ENCODE measurements at places on chromosomes 5 and 9.

DNA sequence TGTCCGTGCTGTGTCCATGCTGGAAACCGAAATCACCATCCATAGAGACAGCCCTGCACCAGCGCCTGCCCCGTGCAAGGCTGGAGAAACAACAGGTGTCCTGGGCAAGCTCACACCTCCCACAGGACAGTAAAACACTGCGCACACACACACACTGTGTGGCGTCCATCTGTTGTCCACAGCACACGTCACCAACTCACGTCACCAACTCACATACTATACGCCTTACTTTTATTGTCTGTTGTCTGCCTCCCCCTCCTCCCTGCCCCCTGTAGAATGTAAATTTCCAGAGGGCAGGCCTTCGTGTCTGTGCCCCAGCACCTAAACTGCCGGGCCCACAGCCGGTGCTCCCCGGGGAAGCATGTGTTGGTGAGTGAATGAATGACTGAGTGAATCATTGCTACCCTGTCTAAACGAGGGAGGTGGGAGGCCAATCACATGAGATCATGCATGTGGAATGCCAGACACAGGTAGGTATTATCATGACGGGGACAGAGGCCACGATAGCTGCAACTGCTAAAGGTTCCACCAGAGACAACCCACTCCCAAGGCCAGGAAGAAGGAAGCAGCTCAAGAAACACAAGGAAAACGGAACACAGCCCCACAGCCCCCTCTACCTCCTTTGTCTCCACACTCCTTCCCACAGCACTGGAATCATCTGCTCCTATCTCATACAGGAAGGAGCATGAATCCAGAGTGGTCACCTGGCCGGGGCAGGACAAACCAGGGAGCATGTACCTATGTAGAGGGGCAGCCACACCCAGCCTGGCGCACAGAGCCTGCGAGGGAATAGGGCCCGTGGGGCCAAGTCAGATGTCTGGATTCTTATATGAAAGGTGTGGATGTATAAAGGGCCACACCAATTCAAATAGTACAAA is 41.9 kb downstream of the STK10 start:
- peak; percentile 19 for DNase-seq

GRCh38 chr5:80288177-80288576 is 31.6 kb upstream of the SPZ1 start:
- DNase-seq = no peak

- no peak for DNase-seq
These were observed 113.2 kb downstream of the GCNT1 start for GRCh38 chr9:76572151-76572550.

DNA sequence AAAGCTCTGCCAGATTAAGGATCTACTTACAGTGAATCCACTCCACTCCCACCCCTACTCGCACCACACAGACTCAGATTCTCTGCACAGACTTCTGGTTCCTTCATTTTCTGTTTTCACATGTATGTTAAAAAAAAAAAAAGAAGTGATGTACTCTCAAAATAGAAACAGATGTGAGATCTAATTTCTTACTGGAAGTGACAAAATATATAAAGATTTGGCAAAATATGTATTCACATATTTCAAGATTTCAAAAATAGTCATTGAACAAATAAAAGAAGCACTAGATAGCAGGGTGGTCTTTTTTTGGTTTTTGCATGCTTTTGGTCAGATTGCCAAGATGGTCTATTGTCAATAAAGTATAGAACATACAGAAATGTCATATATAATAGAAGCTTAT is 379.2 kb downstream of the TMEM167A start:
- no peak for DNase-seq

- DNase-seq = peak; percentile 15
These were observed 31.5 kb downstream of the MLANA start for GRCh38 chr9:5922192-5922591.

- no peak for DNase-seq
These were observed 18.5 kb upstream of the TCERG1 start for GRCh38 chr5:146428658-146429057.

- no peak for DNase-seq
These were observed 1.2 kb upstream of the TAL2 start for GRCh38 chr9:105661011-105661410.

DNA sequence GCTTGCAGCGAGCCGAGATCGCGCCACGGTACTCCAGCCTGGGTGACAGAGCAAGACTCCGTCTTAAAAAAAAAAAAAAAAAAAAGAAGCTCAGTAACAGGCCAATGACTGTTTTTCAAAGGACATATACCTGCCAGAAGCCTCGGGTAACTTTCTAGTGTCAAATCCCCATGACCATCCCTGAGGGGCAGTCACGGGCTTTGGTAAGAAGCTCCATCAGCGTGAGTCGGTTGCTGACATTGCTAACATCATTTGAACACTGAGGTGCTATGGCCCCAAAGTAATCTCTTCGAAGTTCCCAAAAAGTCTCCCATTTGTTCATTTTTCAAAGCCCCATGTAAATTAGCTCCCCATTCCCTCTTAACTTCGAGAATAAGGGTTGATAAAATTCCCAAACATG is 11.6 kb downstream of the NAIP start:
- no peak for DNase-seq

- DNase-seq = no peak
These were observed 32.4 kb downstream of the ANKRD33B start for GRCh38 chr5:10596310-10596703.

GRCh38 chr5:31663519-31663918 is 24.6 kb downstream of the PDZD2 start:
- no peak for DNase-seq

- peak; percentile 87 for DNase-seq
These were observed 12.2 kb downstream of the CXXC5 start for GRCh38 chr5:139660105-139660922.

GRCh38 chr5:75331-76320 is 16.3 kb upstream of the PLEKHG4B start:
- no peak for DNase-seq

GRCh38 chr5:58066076-58066475 is 393.8 kb downstream of the PLK2 start:
- DNase-seq = no peak

- no peak for DNase-seq
These were observed 57.0 kb downstream of the PFDN1 start for GRCh38 chr5:140245926-140246325.

- DNase-seq = peak; percentile 44
These were observed 106.1 kb upstream of the CPEB4 start for GRCh38 chr5:173781816-173782670.

GRCh38 chr9:77605449-77606220 is 42.5 kb downstream of the GNA14 start:
- DNase-seq = no peak

DNA sequence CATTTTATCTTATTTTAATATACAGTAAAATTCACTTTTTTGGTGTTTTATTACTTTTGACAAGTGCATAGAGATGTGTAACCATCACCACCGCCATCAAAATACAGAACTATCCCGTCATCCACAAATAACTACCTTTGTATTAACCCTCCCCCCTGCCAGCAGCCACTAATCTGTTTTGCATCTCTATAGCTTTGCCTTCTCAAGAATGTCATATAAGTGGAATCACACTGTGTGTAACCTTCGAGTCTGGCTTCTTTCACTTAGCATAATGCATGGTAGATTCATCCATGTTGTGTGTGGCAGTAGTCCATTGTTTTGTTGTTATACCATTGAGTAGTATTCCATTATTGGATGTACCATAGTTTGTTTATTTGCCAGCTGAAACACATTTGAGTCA is 98.8 kb downstream of the BOD1 start:
- DNase-seq = no peak

- DNase-seq = no peak
These were observed 109.7 kb upstream of the LHFPL2 start for GRCh38 chr5:78758169-78758839.

- no peak for DNase-seq
These were observed 18.8 kb upstream of the ALDH1B1 start for GRCh38 chr9:38373679-38374078.

DNA sequence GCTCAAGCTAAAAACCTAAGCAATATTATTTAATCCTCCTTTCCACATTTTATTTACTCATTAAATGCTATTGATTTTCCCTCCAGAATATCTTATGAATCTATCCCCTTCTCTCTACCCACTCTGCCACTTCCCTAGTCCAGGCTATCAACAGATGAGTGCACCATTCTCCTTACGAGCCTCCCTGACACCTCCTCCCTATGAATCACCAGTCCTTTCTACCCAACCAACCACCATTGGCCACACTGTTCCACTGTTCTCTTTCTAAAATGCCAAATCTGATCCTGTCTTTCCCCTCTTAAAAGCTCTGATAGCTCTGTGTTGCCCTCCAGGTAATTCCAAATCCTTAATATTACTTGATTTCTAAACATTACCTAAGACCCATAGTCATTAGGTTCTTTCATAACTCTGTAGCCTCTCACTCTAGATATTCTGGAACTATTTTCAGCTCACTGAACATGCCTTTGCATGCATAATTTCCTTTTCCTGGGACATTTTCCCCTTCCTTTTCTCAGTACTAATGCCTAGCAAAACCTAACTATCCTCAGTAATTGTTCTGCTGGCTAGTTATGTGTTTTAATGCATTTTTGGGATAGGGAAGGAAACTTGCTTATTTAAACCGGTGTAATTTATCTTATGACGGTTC is 126.3 kb downstream of the UNC13B start:
- DNase-seq = peak; percentile 25

GRCh38 chr5:103541569-103541968 is 21.0 kb downstream of the NUDT12 start:
- DNase-seq = no peak

DNA sequence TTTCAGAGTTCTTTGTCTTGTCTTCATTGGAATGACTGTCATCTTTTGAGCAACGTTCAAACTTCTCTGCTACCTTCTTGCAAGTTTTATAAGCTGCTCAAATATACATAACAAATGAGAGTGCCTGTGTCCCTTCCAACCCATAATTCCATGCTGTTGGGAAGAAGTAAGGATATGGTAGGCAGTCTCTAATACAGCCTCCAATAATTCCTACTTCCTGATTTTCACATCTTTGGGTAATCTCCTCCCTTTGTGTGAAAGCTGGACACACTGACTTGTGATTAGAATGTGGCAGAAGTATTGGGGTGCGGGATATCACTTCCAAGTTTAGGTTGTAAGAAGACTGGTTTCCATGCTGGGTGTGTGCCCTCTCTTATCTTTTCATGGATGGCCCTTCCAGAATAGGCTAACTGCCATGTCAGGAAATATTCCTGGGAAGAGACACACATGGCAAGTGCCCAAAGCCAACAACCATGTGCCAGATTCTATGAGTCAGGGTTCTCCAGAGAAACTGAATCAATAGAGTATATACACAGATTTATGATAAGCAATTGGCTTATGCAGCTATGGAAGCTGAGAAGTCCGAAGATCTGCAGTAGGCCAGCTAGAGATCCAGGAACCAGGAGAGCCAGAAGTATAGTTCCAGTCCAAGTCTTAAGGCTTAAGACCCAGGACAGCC is 531.3 kb downstream of the NTRK2 start:
- no peak for DNase-seq

- no peak for DNase-seq
These were observed 15.0 kb downstream of the PTAR1 start for GRCh38 chr9:69744688-69745380.

- no peak for DNase-seq
These were observed 22.9 kb downstream of the ADAMTS2 start for GRCh38 chr5:179322071-179323025.

DNA sequence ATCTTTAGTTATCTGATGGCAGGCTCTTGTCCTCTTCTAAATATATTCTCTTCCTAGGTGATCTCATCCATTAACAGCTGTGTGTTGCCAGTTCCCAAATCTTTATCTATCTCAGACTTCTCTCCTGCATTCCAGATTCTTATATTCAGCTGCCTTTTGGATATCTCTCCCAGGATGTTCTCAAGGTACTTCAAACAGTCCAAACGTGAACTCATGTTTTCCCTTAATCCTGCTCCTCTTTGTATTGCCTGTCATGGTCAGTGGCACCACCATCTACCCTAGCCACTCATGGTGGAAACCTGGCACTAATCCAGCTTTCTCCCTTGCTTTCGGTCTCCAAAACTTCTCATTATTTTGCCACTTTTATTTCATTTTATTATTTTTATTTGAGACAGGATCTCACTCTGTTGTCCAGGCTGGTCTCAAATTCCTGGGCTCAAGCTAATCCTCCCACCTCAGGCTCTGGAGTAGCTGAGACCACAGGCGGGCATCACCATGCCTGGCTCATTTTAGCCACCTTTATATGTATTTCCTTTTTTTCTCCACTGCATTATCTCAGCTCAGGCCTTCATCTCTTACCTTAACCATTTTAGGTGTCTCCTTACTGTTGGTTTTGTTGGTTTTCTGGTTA is 3.8 kb downstream of the ZFYVE16 start:
- no peak for DNase-seq

GRCh38 chr9:96661711-96662110 is 6.6 kb upstream of the PRXL2C start:
- peak; percentile 47 for DNase-seq

DNA sequence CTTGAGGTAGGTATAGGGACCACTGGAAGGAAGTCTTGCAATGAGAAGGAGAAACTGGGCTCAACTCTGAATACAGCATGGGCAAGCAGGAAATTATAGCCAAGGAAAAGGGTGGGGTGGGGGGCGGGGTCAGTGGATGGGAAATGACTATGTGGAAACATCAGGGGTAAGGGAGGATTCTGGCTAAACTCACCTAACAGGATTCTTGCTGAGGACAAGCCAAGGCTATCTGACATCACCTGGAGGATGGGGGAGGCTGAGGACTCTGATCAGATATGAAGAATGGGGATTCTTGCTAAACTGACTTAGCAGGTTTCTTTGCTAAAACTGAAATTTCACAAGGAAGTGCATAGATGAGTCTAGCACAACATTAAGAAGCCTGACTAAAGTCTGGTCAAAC is 40.8 kb downstream of the CTSL start:
- DNase-seq = no peak

- no peak for DNase-seq
These were observed 293.0 kb upstream of the CDH12 start for GRCh38 chr5:23146183-23146582.

DNA sequence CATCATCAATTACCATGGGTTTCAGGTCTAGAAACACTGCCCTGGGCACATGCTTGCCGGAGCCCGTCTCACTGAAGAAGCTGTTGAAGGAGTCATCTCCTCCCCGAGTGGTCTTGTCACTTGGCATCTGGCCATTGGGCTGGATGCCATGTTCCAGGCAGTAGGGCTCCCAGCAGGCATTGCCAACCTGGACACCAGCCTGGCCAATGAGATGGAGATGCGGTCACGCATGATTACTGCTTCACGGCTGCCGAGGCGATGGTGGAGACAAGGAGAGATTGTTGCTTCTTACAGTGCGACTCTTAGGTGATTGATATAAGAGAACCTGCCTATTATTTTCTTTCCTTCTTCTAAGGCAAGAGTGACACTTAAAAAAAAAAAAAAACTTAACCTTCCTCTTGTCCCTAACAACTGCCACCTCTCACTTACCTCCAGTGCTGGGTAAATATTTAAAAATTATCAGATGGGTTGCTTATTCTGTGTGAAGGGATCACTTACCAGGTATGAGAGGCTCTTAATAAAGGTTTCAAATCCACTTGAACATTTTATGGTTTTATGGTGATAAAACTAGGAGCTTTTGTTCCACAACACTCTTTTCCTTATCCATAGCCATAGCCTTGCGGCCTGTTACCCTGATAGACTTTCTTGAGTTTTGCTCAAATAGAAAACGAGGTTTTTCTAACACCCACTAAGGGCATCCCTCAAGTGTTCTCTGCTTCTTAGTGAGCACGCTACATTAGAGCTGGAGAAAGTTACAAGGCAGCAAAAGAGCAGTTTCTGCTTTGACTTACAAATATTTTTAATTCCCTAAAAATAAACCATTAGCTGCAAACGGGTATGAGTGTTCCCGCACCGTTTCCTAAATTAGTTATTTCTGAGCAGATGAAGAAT is 41.2 kb downstream of the NIM1K start:
- no peak for DNase-seq

- no peak for DNase-seq
These were observed 109.8 kb upstream of the TXNDC8 start for GRCh38 chr9:110447476-110447875.

- DNase-seq = no peak
These were observed 165.8 kb upstream of the ANKH start for GRCh38 chr5:15037247-15037908.

Data from ACHN (cell line).